Amniotic epithelial cell (primary cell): ENCODE measurements at places on chromosomes 3 and 15.

DNA sequence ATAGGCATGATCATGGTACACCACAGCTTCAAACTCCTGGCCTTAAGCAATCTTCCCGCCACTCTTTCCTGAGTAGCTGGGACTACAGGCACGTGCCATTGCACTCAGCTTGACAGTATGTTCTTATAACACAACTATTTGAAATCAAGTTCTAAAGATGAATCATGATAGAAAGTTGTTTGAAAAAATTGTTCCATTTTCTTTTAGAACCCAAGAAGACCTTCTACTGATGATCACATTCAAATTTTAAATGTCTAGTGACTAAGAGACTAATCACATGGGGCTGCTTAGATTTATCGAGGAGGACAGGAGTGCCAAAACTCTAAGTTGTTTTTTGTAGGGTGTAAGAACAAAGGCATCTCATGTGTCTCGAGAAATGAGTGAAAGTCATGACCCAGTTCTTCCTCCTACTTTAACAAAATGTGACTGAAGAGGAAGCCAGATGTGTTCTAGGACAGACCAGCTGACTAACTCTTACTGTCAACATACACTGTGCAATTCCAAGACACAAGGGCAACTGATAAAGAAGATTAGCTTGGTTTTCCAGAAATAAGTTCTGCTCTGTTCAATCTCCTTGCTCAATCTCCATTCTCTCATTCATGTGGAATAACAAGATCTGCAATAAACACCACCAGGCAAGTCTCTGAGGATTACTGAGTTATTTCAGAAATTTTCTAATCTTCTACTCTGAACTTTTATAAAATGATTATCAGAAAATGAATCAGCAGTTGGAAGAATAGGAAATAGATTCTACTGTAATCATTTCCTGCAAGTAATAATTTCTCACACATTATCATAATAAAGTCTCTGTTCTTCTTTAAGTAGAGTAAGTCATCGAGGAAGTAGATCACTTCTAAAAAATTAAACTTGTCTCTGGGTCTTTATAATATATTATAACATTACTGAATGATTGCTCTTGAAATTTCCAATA, 122.6 kb upstream of the CCNL1 start:
- DNase-seq = peak; percentile 99

- DNase-seq = no peak
These were observed 330.7 kb upstream of the LRRC3B start for GRCh38 chr3:26291840-26292239.

DNA sequence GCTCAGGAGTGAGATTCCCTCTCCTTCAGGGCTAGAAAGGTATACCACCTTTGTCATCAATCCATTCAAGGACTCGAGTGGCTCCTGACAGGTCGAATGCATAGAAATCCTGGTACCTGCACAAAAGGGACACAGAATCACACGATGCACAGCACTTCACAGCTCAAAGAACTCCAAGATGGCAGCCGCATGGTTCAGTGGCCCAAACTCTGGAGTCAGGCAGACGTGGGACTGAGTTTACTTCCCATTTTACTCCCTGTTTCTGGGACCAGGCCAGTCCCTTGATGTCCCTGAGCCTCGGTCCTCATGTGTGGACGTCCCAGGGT, 536 bp downstream of the WDR73 start:
- DNase-seq = no peak

DNA sequence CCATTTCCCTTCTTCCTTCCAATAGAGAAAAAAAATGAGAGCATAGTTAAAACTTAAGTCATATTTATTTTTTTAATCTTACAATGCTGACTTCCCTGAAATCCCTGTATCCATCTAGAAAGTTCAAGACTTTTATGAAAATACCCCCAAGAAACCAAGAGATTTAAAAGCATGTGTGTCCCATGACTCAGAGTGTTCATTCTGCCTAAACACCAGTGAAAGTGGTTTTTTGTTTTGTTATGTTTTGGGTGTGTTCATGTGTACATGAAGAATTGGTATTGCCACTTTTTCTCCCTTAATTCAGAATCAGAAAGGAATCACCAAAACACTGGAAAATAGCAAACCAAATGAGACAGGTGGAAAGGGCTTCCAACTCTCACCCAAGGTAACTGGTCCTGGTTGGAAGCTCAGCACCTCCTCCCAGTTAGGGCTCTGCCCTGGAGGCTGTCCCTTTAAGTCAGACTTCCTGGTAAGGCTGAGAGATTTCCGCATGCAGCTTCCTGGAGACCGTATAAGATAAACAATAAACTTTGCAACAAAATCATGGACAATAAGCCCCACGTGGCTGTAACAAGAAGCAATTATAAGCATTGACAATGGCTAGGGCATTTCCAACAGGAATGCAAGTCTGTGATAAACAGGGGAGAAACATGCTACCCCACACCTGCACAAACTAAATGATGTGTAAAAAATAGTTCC, 121.9 kb upstream of the ARHGEF3 start:
- DNase-seq = peak; percentile 43

DNA sequence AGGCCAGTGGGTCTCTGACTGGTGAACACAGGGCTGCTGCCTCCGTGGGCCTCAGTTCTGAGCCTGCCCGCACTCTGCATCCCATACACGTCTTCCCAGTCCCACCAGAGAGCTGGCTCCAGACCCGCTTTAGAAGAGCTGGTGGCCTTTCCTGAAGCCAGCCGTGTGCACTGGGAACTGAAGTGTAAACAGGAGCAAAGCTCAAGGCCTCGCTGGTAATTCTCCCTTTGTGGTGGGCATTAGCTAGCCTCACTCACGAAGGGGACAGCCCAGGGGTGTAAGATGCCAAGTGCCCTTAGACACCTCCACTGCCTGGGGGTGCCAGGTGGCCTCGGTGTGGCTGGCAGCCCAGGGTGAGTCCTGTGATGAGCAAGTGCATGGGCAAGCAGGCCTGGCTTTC, 12.9 kb upstream of the LINGO1 start:
- no peak for DNase-seq

- DNase-seq = peak; percentile 16
These were observed 182.7 kb downstream of the CNTN6 start for GRCh38 chr3:1275495-1275894.

DNA sequence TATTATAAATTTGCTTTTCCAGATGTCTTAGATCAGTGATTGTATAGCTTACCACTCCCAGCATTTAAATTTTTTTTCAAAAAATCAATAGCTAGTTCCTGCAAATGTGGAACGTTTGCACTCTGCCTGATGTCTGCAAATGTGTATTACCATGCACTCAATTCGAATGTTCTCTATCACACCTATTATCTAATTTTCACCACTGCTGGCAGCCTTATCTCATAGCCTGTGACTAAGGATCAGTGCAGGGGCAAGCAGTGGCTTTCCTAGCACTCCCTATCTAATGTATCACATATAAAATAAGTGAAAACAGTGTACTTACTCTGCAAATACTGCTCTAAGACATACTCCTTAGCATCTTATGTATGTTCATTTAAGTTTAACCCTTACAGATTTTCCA, 196.3 kb upstream of the PLSCR5 start:
- no peak for DNase-seq

DNA sequence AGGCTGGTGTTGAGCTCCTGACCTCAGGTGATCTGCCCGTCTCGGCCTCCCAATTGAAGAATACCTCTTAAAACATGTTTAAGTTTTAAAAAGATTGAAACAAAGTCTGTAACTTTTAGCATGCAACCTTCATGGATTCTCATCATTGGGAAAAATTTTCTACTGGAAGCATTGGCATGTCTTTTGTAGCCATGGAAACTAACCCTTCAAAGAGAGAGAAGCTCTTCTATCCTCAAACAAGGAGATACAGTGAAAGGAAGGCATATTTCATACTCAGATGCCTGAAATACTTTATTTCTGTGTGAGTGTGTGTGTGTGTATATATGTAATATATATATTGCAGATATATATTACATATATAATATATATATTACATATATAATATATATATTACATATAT, 154.9 kb downstream of the CHDH start:
- no peak for DNase-seq

- DNase-seq = no peak
These were observed 1.9 kb downstream of the RAF1 start for GRCh38 chr3:12661926-12662592.

GRCh38 chr3:113255854-113256615, 44.7 kb downstream of the BOC start:
- DNase-seq = no peak

- DNase-seq = no peak
These were observed 57.4 kb upstream of the DIPK2A start for GRCh38 chr3:143914257-143914656.

- peak; percentile 83 for DNase-seq
These were observed 61.5 kb upstream of the GALNT15 start for GRCh38 chr3:16112910-16113504.

DNA sequence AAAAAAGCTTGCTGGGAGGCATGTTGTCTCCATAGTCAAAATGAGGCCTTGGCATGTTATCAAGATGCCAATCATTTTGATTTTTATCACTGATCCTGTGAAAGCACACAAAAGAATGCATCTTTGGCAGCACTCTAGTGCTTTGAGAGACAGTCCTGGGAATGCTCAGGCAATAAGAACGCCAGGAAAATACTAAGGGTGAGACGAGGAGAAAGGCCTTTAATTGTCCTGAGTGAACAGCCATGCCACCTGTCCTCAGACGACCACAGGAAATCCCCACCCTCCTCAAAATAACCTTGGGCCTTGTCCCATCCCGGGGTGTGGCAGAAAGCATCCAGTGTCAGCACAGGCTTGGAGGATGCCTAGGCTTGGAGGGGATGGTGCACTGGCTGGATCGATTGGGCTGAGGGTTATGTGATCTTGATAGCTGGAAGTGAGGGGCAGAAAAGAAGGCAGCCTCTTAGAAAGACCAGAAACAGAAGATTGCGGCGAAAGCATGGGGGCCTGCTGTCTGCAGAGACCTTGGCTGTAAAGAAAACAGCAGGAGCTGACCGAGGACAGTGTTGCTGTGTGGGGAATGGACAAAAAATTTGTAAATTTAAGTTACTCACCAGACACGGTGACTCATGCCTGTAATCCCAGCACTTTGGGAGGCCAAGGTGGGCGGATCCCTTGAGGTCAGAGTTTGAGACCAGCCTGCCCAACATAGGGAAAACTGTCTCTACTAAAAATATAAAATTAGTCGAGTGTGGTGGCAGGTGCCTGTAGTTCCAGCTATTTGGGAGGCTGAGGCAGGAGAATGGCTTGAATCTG, 7.3 kb downstream of the TMEM158 start:
- DNase-seq = peak; percentile 57

- no peak for DNase-seq
These were observed 52.2 kb downstream of the PLD1 start for GRCh38 chr3:171758109-171758508.

DNA sequence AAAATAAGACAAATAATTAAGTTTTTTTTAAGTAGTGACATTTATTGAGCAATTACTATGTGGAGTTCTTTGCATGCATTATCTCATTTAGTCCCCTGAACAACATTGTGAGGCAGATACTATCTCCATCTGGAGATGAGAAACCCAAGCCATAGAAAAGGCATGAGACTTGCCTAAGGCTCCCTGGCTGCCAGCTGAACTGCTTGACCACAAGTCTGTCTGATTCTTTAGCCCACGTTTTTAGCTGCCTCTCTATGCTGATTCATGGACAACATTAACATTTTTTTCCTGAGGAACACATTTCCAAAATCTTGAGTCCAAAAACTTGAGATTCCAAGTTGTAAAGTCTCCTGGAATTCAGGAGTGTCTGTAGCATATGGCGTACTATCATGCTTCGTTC, 263.6 kb upstream of the GOLGA6L4 start:
- peak; percentile 46 for DNase-seq

DNA sequence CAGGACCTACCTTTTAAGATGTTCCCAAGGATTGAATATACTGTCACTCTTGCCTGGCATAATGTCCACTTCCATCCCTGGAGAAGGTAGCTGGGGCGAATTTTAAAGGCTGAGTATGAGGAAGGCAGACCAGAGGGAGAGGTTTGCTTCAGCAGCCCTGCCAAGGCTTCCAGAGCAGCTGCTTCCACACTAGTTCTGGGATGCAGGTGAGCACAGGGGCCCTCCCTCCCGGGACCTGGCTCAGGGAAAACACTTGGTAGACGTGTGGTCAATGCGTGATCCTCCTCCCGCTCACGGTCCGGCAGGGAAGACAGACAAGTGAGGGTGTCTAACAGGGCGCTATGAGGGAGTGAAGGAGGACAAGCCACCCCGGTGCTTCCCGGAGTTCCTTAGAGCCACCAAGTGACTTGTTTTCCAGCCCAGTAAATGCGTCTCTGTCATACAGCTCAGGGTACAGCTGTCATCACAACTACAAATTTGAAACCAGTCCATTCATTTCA, 327.6 kb downstream of the ARRDC4 start:
- DNase-seq = no peak

GRCh38 chr15:85071061-85071460, 89.4 kb downstream of the PDE8A start:
- no peak for DNase-seq

GRCh38 chr15:58165661-58166060, 27.5 kb downstream of the AQP9 start:
- DNase-seq = peak; percentile 49

DNA sequence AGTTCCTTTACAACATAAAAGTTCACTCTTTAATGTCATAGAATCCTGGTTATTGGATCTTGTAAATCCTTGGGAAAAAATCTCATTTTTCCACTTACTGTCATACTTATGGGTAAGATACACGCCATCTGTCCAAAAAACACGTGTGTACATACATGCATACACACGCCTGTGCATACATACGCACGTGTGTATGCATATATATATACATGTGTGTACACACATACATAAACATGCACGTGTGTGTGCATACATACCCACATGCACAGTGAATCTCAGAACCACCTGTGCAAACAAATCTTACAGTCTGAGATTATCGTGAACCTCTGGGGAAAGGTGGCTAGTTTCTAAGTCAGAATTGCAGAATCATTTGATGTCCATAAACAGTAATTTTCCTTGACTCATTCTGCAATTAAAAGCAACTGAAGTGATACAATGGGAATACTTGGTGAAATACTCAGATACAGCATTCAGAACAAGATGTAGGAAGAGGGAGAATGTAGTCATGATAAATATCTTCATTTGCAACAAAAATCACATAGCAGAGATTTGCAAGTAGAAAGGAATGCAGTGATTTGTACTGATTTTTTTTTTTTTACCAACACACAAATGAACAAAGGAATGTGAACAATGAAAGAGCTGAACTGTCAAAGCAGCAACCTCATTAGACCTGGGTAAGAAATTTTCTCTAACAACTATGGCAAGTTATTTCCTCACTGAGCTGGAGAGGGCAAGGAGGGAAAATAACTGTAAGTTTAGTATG, 160.6 kb upstream of the POU1F1 start:
- DNase-seq = no peak
